Right cardiac atrium (tissue), 5 donors: ENCODE measurements at places on chromosomes 6 and 20. TPM values are rescaled to one million over a fixed set of nuclear protein-coding genes. Genes with fewer than 3 reads are reported as not detected.

Gene BTNL2
- total RNA-seq = not detected

Gene AMD1
- 65.2 TPM for total RNA-seq

Gene HLA-DRB5
- total RNA-seq = 22.9 TPM

Gene SPAG4
- 4.6 TPM for total RNA-seq
